A549 treated with dexamethasone at 1 μM for 4 hours (cell line): ENCODE measurements at places on chromosomes 7 and 10. TPM values are rescaled to one million over a fixed set of nuclear protein-coding genes. Genes with fewer than 3 reads are reported as not detected.

Gene TSPAN12
- total RNA-seq, result 0.27 to 1.1 TPM (median 0.41 TPM) in 5 replicates

Gene SAP25
- total RNA-seq, result 0.32 to 0.66 TPM (median 0.38 TPM) in 4 of 5 replicates, not detected in the other

Gene TEX36
- not detected in 5 replicates for total RNA-seq

Gene GPR37
- total RNA-seq, result 0.54 to 0.66 TPM (median 0.59 TPM) in 5 replicates

Gene DOCK4
- 5.5 to 10.1 TPM (median 7.4 TPM) in 5 replicates for total RNA-seq

Gene PTPRE
- 3.4 to 6.2 TPM (median 5.4 TPM) in 5 replicates for total RNA-seq

Gene SPDYE9
- not detected in 5 replicates for total RNA-seq

Gene IGF2BP3
- 27.4 to 38.9 TPM (median 32.5 TPM) in 5 replicates for total RNA-seq

Gene STEAP1B
- 0.09 to 0.14 TPM (median 0.12 TPM) in 4 of 5 replicates, not detected in the other for total RNA-seq

Gene CTAGE8
- total RNA-seq, result not detected in 5 replicates

Gene WDFY4
- 0.01 to 0.06 TPM (median 0.01 TPM) in 3 of 5 replicates, not detected in the others for total RNA-seq

Gene ADCY1
- total RNA-seq, result 1.3 to 3.0 TPM (median 2.6 TPM) in 5 replicates

Gene TMEM270
- 0.11 to 0.25 TPM (median 0.21 TPM) in 5 replicates for total RNA-seq

Gene ASZ1
- total RNA-seq, result not detected in 5 replicates

Gene RADIL
- total RNA-seq, result 1.2 to 1.9 TPM (median 1.7 TPM) in 5 replicates

Gene MKLN1
- 24.4 to 40.6 TPM (median 35.5 TPM) in 5 replicates for total RNA-seq

Gene PYROXD2
- 4.3 to 5.5 TPM (median 4.6 TPM) in 5 replicates for total RNA-seq
